ENCODE measurements at places on chromosomes 4 and X.

GRCh38 chr4:10047967-10048366 is 26.7 kb upstream of the SLC2A9 start:
- no peak for DNase-seq

- no peak for DNase-seq
Measured at GRCh38 chr4:2723751-2724150, 32.4 kb downstream of the TNIP2 start.

DNA sequence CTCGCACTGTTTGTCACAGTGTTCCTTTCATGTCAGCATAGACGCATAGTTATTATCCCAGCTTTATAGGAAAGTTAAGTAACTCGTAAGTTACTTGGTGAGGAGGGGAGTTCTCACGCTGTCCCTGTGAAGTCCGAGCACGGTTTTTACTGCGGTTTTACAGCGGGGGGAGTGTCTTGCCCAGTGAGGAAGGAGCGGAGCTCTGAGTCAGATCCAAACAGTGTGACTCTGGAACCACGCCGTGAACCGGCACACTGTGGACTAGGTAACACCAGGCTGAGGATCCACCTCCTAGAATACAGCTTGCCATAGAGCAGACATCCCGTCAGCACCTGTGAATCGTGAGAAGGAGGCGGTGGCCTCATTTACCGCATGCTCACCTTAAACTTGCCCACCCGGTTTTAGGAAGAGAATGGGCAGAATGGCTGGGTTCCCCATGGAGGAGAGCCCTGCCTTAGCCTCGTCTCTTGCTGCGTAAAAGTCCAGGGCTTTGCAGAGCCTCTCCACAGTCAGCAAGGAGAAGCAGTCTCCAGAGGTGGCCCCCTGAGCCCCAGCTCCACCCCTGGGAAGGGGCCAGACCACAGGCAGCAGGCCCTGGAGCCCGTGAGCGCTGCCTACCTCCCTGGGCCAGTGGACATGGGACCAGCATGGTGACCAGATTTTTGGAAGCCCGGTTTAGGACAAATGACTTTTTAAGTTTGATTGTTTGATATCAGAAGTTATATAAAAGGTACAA is 40.2 kb upstream of the HGFAC start:
- DNase-seq = no peak

DNA sequence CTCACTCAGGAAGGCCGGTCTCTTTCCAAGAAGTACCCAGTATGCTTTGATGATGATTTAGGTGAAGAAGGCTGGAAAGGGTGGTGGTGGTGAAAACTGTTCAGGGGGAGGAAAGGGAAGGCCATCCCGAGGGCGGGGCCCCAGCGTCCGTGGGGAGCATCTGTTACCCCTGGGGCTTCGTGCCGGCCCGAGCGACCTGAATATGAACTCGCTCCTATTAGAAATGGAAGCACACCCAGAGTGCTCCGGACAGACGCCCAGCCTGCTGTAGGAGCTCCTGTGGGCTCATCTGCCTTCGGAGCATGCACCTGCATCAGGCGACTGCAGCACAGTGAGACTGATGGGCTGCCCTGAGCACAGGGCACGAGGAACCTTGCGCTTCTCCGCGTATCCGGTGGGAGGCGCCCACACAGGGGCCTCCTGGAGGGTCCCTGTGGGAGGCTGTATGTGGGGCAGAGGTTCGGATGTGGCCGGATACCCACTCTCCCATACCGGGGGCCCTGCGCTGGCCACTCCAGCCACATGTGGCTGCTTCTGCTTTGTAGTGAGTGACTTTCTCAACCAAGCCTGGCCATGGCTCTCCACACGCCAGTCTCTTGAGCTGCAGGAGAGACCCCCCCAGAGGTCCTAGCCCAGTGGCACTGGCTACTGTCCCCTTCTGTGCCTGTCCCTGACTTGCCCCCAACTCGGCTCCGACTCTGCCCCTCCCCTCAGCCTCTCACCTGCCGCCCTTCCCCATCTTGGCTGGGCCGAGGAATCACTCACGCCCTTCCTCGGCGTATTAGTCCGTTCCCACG is 36.7 kb downstream of the FGFRL1 start:
- DNase-seq = no peak

GRCh38 chrX:67922966-67923365 is 379.1 kb downstream of the AR start:
- no peak for DNase-seq

GRCh38 chr4:101286663-101287062 is 60.7 kb downstream of the PPP3CA start:
- no peak for DNase-seq

- DNase-seq = no peak
Measured at GRCh38 chrX:38236901-38237615, 16.4 kb upstream of the SRPX start.

DNA sequence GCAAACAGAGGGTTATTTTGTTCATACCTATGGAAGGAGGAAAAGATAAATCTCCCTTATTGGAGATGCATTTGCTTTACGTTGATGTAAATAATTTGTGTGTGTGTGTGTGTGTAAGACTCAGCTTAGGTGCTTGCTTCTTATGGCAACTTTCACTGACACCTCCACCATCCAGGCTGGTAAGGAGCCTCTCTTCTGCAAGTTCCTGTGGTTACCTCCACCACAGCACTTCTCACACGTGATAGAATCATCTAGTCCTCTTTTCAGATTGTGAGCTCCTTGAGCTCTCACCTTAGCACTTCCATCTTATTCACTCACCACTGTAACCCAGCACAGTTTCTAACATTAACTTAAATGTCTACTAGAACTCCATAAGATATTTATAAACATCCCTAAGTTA is 553.7 kb downstream of the FGF13 start:
- no peak for DNase-seq

DNA sequence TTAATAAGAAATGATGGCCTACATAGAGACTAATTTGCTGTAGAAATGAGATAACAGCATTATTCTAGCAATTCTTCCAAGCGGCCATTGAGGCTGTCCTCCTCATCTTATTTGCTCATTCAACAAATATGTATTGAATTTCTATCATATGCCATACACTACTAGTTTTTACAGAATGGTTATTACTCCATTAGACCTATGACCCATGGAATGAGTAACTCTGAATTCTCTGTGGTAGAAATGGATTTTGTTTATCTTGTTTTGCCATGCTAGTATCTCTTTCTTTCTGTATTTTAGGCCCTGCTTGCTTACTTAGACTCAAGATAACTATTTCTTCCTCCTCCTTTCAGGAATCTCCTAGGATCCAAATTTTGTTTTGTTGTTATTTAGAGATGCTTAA is 103.5 kb downstream of the RPA4 start:
- DNase-seq = no peak

DNA sequence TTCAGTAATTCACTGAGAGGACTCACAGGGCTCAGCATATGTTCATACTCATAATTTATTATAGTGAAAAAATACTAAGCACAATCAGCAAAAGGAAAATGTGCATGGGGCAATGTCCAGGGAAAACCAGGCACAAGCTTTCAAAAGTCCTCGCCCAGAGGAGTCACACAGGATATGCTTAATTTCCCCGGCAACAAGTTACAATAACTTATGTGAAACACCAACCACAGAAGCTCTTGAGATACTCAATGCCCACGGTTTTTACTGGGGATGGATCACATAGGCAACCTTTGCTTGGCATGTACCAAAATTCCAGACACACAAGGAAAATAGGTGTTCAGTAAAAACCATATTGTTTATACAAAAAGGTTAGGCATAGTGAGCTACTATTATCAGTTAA is 38.5 kb upstream of the STPG2 start:
- no peak for DNase-seq

- no peak for DNase-seq
Measured at GRCh38 chrX:101708163-101708562, 48.5 kb upstream of the ARMCX2 start.

- DNase-seq = no peak
Measured at GRCh38 chr4:29311247-29311646, 1408.9 kb upstream of the PCDH7 start.

GRCh38 chr4:14254252-14254651 is 626.7 kb upstream of the BOD1L1 start:
- no peak for DNase-seq

All from stimulated activated CD4-positive, alpha-beta T cell treated with anti-CD3 and anti-CD28 coated beads, Interleukin-1b, Interleukin-23, amount 100 ng/mL, for 1 hour (primary cell).